Effector CD8-positive, alpha-beta T cell (primary cell): ENCODE measurements at places on chromosomes 2 and 18.

DNA sequence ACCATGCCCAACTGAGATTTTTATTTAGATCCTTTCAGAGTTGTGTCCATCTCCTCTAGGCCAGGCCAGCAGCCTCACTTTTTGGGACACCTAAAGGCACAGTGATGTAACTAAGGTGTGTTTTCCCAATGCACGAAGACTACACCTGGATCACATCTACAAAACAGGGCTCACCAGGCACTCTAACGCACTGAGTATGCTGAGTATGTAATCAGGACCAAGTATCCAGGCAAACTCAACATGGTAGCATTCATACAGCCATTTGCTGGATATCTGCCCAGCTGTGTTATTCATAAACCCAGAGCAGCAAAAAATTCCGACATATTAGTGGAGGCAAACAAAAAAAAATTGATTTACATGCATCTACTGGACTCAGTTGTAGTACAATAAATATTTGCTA is 33.8 kb downstream of the LPIN2 start:
- DNase-seq = no peak

DNA sequence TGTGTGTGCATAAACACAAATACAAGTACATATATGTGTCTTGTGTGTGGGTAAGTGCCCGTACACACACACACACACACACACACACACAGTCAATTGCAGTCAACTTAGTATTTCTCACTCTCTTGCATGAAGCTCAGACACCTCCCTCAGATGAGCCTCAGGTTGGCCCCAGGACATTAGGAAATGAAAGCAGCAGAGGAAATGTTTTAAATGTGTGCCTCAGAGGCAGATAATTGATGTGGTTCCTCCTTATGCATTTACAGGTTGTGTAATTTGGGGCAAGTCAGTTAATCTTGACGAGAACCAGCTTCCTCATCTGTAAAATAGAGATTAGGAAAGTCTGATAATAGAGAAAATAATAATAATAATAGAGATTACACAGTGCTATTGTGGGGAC is 814.0 kb upstream of the ID2 start:
- DNase-seq = no peak

- no peak for DNase-seq
Observed at GRCh38 chr2:71526141-71526540, 72.8 kb downstream of the DYSF start.

- DNase-seq = no peak
Observed at GRCh38 chr2:240295256-240296103, 140.0 kb upstream of the GPC1 start.

DNA sequence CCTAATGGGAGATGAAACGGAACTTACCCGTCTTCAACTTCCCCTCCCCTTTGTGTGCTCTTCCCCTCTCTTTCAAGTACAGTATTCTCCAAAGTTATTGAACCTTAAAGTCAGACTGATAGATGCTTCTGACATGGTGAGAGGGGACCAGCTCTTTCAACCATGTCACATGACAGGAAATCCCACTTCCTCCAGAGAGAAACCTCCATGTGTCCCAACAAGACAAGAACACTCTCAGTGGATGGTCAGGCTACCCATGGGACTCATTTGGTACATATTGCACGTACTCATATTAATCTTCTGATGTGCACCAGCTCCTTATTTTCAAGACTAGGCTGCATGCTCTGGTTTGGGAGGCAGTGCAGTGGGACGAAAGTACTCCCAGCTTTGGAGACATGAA is 44.6 kb upstream of the REG3G start:
- no peak for DNase-seq

DNA sequence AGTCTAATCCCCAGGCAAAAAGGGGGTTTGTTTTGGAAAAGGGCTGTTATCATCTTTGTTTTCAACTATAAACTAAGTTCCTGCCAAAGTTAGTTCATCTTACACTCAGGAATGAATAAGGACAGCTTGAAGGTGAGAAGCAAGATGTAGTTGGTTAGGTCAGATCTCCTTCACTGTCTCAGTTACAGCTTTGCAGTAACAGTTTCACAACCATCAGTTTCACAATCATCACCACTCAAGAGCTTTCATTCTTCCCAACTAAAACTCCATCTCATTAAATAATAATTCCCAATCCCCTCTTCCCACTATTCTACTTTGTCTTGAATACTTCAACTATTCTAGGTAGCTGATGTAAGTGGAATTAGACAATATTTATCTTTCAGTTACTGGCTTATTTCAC is 200.9 kb downstream of the NYAP2 start:
- DNase-seq = no peak
